Astrocyte (in vitro differentiated cells and primary cell): ENCODE measurements at places on chromosomes 7 and 10.

DNA sequence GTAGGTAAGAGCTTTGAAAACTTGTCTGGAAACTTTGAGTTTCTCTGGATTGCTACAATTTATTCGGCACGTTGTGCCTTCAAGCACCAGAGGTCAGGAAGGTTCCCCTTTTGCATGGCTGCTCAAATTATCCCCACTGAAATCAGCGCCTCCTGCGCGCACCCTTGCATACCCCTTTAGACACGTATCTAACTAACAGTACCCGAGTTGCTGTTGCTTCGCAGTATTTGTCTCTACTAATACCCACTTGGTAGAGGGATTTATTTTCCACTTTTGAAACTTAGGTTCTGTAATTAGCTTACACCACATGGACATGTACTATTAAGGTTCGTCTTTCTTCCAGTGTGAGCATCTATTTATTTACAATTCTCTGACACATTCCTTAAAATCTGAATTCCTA, 1.6 kb downstream of the MEOX2 start:
- H3K36me3 ChIP-seq, result no peaks in the 10 kb centered on the region
- H3K27me3 ChIP-seq, result peaks cover 62% of the 10 kb centered on the region

- H3K27ac ChIP-seq, result no peak overlapping the region
- no peaks in the 10 kb centered on the region for H3K36me3 ChIP-seq
- H3K4me1 ChIP-seq, result peaks cover 6% of the 10 kb centered on the region
- H3K4me3 ChIP-seq, result no peak overlapping the region
- DNase-seq, result no peak
These were observed 111.6 kb downstream of the NKX6-2 start for GRCh38 chr10:132674311-132674710.

DNA sequence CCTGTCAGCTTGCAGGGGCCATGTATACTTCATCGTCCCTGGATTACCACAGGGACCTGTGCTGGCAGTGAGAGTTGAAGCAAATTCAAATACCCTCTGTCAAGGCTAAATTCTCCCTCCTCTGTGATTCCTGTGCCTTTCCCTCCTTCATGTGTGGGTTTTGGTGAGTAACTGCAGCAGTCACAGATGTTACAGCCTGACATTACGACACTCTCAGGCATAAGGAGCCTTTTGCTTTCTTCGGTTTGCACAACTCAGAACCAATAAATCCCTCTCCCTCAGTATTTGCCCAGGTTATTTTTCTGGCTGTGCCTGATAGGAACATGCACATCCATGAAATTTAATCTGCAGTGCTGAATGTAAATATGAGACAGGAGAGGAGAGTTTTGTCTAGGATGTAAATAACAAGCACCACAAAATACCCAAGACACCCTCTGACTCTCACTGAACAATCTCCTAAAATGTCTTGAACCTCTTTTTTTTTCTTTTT, 997.2 kb upstream of the GHITM start:
- no peak for DNase-seq
- no peak overlapping the region for H3K4me3 ChIP-seq
- no peaks in the 10 kb centered on the region for H3K27me3 ChIP-seq
- no peaks in the 10 kb centered on the region for H3K36me3 ChIP-seq

- no peaks in the 10 kb centered on the region for H3K36me3 ChIP-seq
- DNase-seq, result no peak
- no peaks in the 10 kb centered on the region for H3K4me1 ChIP-seq
- H3K27me3 ChIP-seq, result no peaks in the 10 kb centered on the region
- no peak overlapping the region for H3K4me3 ChIP-seq
These were observed 73.0 kb downstream of the NHLRC2 start for GRCh38 chr10:113927440-113927839.

DNA sequence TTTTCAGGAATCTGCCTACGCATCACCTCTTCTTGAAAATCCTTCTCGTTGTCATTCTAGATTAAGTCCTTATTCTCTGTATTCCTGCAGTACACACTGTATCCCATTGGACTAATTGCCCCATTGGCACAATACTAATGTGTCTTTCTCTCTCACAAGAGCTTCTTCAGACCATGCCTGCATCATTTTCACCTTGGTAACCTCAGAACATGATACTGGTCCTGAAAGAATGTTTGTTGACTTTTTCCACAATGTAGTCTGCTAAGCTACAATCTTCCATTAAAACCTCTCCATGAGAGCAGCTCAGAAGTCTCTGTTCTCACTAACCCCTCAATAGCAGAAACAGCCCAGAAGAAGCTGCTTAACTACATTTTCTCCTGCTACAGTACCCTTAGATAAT, 270.7 kb downstream of the PCDH15 start:
- no peak overlapping the region for H3K4me3 ChIP-seq
- no peak overlapping the region for H3K27ac ChIP-seq
- H3K4me1 ChIP-seq, result no peaks in the 10 kb centered on the region
- H3K36me3 ChIP-seq, result no peaks in the 10 kb centered on the region

- H3K4me3 ChIP-seq, result no peak overlapping the region
- no peaks in the 10 kb centered on the region for H3K36me3 ChIP-seq
- no peaks in the 10 kb centered on the region for H3K27me3 ChIP-seq
- no peaks in the 10 kb centered on the region for H3K4me1 ChIP-seq
- no peak for DNase-seq
- no peak overlapping the region for H3K27ac ChIP-seq
These were observed 108.4 kb upstream of the HPS1 start for GRCh38 chr10:98555021-98555619.

- H3K4me3 ChIP-seq, result peak overlapping the region; percentile 98
- H3K27me3 ChIP-seq, result no peaks in the 10 kb centered on the region
- no peak for DNase-seq
- peaks cover 1% of the 10 kb centered on the region for H3K36me3 ChIP-seq
- H3K4me1 ChIP-seq, result peaks cover 27% of the 10 kb centered on the region
- peak overlapping the region; percentile 97 for H3K27ac ChIP-seq
These were observed 2.0 kb downstream of the ANLN start for GRCh38 chr7:36391436-36392198.

- H3K4me1 ChIP-seq, result peaks cover 3% of the 10 kb centered on the region
- H3K27me3 ChIP-seq, result no peaks in the 10 kb centered on the region
- H3K4me3 ChIP-seq, result no peak overlapping the region
- no peaks in the 10 kb centered on the region for H3K36me3 ChIP-seq
These were observed 79.8 kb downstream of the ZNF92 start for GRCh38 chr7:65453341-65454030.
